Skeletal muscle cell (primary cell): ENCODE measurements at places on chromosomes 1 and 21.

DNA sequence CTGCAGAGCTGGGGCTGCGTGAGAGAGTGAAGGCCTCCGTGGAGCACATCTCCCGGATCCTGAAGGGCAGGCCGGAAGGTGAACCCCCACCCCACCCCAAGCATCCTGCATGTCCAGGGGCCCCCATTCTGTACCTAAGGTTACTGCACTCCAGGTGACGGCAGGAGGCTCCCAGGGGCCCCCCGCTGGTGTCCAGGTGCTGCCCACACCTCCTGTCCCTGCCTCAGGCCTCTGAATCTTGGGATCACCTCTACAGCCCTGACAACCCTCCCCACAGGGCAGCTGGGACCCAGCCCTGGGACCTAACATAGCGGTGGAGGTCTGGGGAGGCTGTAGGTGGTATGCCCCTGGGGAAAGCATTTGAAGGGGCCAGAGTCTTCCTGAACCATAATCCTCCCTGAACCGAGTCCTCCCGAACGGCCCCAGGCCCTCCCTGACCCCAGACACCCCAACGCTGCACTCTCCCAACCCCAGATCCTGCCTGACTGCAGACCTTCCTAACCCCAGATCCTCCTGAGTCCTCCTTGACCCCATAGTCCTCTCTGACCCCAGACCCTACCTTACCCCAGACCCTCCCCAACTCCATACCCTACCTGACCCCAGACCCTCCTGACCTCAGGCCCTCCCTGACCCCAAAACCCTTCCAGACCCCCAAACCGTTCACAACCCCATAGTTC is 33.5 kb downstream of the TRIM11 start:
- DNase-seq, result no peak

DNA sequence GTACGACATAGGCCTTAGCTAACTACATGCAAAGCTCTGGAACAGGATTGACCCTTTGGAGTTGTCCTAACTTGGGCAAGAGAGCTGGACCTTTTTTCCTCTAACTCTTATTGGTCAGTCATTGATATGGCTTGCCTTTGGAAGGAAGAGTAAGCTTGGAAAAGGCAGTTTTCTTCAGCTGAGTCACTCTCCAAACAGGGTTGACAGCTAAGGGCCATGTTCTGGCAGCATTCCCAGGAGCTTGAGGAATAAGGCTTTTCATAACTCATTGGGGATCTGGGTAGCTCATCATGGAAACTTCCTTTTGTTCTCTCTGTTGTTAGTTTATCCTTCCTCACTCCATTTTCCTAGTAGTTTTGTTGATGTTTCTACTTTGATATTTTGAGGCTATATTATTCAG is 14.5 kb upstream of the ERRFI1 start:
- DNase-seq, result peak; percentile 98

DNA sequence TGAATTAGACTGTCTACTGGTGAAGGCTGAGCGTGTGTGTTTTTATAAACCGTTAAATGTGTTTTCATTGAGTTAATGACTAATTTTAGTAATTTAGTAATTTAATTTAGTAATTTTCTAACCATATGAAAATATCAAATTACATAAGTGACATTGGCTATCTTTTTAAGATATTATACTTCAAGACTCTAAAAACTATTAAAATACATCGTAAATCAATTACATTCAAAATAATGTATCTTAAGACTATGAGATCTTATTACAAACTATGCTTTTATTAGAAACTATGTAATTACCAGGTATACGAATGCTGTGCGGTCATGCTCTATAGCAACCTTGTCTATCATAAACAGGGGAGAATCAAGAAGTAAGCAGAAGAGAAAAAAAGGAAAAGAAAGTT is 21.6 kb downstream of the MAP3K21 start:
- no peak for DNase-seq

GRCh38 chr1:25796811-25797458 is 3.1 kb upstream of the SELENON start:
- peak; percentile 33 for DNase-seq

GRCh38 chr1:43011020-43011419 is 52.4 kb upstream of the SLC2A1 start:
- no peak for DNase-seq

- no peak for DNase-seq
These were observed 57.6 kb upstream of the GNG12 start for GRCh38 chr1:67890857-67891256.
